ENCODE measurements at places on chromosomes 2 and 18.

DNA sequence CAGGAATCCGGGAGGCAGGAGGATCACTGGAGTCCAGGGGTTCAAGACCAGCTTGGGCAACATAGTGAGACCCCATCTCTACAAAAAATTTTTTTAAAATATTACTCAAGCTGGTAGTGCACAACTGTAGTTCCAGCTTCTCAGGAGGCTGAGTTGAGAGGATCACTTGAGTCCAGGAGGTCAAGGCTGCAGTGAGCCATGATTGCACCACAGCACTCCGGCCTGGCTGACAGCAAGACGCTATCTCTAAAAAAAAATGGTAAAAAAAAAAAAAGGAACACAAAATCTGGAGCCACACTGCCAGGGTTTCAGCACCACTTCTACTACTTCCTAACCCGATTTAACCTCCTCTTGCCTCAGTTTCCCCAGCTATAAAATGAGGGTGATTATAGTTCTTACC, 57.0 kb downstream of the STEAP3 start:
- DNase-seq, result no peak

DNA sequence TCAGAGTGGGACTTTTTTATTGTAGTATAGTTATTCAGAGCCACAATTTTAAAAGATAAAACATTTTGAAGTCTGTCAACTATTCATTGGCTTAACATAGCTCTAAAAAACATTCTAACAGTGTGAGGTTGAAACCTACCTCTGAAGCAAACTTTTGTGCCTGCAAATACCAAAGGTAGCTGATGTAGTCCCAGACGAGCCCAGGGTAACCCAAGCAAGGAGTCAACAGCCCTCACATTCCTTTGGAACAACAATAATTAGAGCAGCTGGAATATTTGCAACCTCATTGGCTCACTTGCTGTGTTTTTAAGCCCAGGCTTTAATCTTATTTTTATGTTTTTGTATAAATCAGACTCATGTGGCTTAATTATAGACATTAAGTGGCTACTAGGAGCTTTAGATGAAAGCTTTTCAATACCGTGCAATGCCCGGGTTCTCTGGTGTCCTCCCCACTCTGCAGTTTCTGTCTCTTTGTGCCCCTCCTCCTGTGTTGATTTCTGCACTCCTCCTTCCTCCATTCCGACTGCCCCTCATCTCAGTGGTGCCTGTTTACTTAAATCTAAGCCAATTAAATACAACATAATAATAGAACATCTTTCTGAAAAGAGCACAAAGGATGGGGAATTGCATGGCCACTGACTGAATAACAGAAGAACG, 157.9 kb upstream of the UNC80 start:
- no peak for DNase-seq

DNA sequence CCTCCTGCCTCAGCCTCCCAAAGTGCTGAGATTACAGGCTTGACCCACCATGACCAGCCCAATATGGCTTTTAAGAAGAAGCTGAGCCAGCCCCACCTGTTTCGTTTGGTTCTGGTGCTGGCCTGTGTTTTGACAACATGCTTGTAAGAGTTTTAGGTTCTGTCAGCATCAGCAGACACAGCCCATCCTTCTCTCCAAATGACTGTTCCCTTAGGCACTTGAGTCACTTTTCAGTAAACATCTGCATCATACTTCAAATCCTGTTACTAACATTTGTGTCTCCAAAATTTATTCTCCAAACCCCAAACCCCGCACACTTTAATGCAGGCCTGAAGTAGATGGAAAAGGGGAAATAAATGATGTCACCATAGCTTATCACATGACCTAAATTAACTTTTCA, 1118.5 kb downstream of the TSN start:
- DNase-seq, result no peak

- DNase-seq, result no peak
These were observed 34.6 kb upstream of the SLC14A1 start for GRCh38 chr18:45689396-45689795.

- no peak for DNase-seq
These were observed 175.9 kb upstream of the NXPH2 start for GRCh38 chr2:138956116-138956515.

- no peak for DNase-seq
These were observed 113.9 kb downstream of the INO80D start for GRCh38 chr2:205972113-205972512.

DNA sequence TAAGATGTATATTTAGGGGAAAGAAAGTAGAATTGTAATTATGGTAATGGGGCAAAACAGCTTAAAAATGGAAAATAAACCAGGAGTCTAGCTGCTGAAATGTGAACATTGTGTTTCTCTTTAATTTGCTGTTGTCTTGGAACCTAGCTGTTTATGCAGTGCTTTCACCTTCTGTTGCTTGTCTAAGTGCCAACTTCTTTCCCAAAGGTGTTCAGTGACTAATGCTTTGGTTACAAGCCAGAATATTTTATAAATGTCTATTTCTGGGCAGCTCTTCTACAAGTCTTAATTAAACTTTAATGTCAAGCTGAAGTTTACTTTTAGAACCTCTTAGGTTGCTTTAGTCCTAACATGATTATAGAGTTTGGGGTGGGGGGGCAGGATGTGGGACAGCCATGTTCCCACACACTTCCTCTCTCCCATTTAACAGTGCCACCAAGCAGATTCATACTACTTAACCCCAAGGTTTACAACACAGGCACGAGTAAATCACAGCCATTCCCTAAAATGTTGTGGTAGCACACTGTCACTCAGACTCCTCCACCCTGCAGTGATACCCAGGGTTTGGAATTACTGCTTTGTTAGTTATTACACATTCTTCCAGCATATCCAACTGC, 60.6 kb downstream of the ITGA4 start:
- DNase-seq, result no peak

GRCh38 chr2:68169308-68169707, 11.6 kb downstream of the PNO1 start:
- no peak for DNase-seq

DNA sequence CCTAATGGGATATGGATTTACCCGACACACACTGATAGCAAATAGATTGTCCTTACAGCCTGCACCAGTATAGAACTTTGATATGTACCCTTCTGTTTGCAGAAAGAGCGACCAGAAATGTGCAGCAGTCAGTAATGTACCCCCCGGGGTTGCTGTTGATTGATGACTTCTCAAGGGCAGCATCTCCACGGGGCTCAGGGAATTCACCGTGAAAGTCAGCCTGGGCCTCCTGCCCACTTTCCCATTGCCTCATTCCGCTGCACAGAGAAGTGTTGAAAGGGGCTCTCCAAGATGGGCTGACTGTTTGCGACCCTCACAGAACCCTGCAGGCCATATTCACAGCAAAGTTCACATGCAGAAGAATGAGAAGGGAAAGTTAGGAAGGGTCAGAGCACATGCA, 241.3 kb downstream of the PRKCE start:
- DNase-seq, result no peak

DNA sequence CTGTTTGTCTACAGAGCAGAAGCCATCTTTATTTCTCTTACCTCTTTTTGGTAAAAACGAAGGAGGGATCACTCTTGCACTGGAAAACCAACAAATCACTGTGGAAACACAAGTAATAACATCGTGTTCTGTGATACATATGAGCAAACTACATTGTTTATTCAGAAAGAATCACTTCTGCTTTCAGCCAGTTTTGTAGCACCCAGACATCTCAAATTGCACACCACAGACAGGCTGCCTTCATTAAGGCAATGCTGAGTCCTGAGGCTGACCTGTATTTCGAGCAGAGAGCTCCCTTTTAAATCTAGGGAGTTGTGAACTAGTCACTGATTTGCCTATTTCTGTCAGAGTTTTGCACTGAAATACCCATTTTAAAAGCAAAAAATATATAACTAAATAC, 1003.2 kb upstream of the FAM98A start:
- DNase-seq, result no peak

- DNase-seq, result no peak
These were observed 29.5 kb upstream of the MYO1B start for GRCh38 chr2:191215666-191216065.

DNA sequence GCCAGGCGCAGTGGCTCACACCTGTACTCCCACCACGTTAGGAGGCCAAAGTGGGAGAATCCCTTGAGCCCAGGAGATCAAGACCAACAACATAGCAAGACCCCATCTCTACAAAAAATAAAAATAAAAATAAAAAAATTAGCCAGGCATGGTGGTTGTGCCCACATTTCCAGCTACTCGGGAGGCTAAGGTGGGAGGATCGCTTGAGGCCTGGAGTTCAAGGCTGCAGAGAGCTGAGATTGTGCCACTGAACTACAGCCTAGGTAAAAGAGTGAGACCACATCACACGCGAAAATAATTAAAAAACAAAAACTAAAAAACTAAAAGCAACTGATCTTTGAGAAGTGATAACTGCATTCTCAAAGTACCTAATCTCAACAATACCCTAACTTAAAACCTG, 1.8 kb downstream of the C2orf76 start:
- no peak for DNase-seq

- no peak for DNase-seq
These were observed 524 bp upstream of the KLHL14 start for GRCh38 chr18:32773382-32773712.

- DNase-seq, result no peak
These were observed 266.7 kb upstream of the HDAC4 start for GRCh38 chr2:239667431-239667985.

- DNase-seq, result no peak
These were observed 22.7 kb upstream of the MC5R start for GRCh38 chr18:13801260-13801601.

DNA sequence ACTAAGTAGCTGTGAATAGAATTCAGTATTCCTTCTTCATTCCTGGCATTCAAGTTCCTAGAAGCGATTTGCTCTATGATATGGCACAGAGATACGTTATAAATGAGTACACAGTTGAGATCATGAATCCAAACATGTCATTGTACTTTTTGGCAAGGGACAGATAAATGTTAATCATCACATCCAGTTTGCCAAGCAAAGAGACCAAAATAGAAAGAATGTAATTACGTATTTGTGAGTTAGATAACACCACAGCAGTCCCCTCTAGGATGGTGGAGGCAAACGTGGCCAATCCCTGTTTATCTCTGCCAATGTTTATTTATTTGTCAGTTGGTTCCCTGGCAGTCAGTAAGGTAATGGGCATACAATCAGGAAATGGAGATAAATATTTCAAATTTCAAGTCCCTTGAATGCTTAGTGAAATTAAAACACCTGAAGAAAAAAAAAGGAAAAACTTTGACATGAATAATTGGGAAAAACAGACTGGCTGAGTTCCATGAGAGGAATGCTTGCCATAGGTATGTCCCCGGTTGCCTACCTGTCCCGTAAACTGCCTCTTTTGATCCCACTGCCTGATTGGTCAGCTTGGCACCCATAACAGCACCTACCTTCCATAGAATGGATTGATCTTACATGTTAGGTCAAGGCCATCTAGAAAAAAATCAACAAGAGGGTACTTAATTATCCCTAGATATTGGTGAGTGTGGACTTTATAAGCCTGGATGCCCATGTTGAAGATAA, 451.1 kb upstream of the NETO1 start:
- no peak for DNase-seq

DNA sequence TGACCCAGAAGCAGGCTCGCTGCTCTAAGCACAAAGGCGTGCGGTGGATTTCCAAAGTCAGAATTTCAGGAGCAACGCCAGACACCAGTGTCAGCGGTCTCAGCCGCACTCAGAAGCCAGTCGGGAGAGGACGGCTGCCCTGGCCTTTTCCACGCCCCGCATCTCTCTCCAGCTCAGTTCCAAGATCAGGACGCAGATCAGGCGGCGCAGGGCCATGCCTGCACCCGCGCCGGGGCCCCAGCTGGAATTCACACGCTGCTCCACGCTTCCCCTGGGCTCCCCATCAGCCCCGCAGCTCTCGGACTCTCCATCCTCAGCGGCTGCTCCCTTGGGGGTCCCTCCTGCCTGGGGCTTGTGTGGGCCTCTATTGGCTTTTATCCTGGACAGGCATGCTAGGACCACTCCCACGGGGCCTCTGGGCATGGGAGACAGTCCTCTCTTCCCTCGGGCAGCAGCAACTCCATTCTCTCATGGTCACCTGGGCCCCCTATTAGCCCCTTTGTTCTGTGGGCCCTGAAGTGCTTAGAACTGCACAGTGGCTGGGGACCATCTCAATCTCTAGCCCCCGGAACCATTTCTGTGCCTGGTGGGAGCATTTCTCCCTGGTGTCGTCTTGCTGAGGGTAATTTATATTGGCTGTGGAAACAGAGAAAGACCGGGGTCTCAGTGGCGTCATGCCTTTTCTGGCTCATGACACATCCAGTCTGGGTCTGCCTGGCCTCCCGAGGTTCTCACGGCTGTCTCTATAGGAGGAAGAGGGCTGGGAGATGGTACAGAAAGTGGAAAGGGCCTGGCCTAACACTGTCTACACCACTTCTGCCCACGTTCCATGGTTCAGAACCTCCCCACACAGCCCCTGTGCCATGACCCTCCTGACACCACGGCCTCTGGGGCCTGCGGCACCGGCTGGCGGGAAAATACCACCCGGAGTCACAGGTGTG, 14.9 kb upstream of the TMEM18 start:
- DNase-seq, result no peak

DNA sequence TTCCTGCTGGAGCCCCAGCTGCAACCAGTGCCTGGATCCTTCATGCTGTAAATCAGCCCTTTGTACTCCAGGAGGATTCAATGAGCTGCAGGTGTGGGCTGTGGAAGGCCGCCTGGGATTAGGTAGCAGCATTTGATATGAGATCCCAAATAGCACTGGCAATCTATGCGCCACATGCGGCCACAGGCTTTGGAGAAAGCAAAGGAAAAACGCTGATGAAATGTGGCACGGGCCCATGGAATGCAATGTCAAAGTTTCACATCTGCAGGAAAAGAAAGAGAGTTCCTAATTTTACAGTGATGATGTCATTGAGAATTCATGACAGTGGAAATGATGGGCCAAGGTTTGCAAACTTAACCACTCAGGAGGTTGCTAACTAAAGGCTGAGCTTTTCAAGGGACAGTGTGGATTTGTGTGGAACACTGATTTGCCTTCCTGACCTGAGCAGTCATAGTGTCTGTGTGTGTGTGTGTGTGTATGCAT, 216.4 kb upstream of the OSR1 start:
- no peak for DNase-seq

DNA sequence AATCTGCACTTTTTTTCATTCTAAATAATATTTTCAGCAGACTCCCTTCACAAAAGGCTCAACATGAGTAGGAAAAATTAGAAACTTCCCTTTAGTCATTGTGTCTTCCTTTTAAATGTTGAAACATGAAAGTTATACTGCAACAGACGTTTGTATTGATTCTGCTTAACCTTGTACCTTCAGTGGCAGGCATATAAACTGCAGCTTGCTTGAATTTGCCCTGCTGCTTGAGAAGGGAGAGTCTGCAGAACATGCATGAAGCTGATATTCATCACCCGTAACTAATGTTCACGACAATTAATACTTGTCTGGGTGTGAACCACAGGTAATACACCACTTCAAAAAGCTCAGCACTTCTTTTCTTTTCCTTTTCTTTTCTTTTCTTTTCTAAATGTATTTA, 294.7 kb upstream of the LRP1B start:
- no peak for DNase-seq

Data from stimulated activated CD4-positive, alpha-beta T cell treated with anti-CD3 and anti-CD28 coated beads, TNF-alpha, amount 100 ng/mL, for 1 hour (primary cell).